ENCODE measurements at places on chromosomes 4 and X.

- DNase-seq, result no peak
These were observed 80.1 kb downstream of the NPFFR2 start for GRCh38 chr4:72111863-72112262.

DNA sequence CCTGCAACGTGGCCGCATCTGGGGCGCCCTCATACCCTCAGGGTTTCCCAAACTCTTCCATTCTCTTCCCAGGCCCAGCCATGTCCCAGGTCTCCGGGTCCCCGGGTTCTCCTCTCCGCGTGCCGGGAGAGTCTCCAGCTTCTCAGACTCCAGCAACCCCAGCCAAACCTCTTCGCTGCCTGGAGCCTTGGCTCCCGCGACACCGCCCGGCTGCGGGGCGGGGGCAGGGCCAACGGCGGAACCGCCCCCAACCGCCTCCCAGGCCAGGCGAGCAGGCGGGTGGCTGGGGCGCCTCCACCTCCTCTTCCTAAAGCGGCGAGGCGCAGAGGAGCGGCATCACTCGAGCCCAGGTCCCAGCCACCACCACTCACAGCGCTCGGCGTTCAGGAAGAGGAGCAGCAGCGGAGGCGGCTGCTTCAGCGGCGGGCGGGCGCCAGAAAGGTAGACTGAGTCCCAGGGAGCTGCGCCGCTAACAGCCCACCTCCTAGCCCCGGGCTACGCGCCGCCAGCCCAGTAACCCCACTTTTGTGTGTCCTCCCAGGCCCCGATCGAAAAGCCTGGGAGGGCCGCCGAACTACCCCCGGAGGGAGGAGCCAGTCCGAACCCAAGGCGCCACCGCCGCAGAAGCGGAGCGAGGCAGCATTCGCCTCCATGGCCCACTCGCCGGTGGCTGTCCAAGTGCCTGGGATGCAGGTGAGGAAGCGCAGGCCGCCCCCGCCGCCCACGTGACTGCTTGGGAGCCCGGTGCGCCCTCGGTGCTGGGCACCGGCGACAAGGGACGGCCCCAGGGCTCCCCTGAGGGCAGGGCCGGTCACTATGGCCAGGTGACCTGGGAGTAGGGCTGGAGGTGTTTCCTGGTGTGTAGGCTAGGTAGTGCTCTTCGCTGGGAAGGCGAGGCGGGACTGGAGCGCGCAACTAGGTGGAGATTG is at the start of gene STK26:
STK26 (plus strand) TSS at position 336 of the 929 bp plus-strand sequence; CDS start at position 652, 316 bp downstream.
- DNase-seq, result peak; percentile 76

DNA sequence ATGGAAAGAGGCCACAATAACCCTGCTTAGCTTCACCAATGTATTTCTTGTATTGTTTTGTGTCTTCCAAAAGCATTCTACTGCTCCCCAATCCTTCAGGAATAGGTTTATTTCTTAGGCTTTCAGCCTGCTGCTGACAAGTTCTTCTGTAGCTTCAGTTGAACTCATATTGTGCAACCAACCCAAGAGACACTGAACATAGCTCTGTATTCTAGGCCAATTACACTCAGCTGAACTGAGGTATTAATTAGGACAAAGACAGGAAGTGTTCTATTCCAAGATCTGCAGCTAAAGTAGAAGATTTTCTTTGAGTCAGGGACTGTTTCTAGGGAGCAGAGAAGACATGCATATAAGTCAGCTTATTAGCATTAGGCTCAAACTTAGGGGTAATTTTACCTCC is 151.8 kb downstream of the LHFPL1 start:
- no peak for DNase-seq

DNA sequence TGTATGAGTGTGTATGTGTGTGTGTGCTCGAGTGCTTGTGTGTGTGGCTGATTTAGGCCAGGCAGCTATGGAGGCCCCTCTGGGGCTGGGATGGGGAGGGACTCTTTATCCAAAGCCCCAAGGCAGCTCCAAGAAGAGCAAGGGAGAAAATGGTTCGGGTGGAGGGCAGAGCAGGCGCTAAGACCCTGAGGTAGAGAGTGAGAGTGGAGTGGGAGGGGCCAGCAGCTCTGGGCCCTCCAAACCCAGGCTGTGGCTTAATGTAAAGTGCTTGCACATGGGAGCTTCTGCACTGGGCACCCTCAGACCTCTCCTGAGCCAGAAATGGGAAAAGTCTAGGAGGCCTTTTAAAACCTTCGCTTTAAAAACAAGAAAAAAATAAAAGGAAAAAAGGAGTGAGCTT is 233.5 kb upstream of the PSAPL1 start:
- no peak for DNase-seq

- DNase-seq, result no peak
These were observed 75.8 kb upstream of the NHS start for GRCh38 chrX:17299206-17299605.

DNA sequence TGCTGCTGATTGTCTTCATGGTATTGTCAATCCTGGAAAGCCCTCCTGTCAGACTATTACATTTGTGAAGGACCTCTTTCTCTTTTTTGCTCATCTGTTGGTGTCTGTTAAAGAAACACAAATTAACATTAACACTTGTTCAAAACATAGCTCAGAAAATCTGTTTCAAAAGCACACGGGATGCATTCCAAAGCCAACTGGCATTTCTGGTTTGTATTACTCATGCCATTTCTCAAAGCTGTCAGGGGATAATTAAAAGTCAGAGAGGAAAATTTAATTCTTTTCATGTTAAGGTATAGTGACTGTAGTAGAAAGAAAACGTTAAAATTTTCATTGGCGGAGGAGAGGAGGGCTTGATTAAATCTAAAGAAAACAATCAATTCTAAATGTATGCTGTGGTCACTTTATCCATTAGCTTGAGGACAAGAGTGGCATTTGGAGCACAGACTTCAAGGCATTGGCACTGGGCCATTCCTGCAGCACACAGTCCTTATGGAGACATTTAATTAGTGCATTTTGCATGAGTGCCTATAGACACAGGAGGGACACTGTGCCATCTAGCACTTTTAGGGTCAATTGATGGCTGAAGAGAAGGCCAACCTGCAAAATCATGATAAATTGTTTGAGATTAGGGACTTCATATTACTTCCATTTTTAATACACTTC is 21.2 kb upstream of the GLRA2 start:
- no peak for DNase-seq

DNA sequence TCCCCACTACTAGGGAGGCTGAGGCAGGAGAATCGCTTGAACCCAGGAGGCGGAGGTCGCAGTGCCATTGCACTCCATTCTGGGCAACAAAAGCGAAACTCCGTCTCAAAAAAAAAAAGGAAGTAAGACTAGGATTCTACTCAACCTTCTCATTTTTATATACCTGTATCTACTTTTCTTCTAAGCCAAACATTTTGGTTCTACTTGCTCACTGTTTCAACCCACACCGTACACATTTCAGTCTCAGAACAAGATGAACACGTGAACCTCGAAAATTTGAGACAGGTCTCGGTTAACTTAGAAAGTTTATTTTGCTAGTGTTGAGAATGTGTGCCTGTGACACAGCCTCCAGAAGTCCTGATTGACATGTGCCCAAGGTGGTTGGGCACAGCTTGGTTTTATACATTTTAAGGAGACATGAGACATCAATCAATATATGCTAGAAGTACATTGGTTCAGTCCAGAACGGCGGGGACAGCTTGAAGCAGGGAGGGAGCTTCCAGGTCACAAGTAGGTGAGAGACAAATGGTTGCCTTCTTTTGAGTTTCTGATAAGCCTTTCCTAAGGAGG is 3.7 kb downstream of the ADD1 start:
- no peak for DNase-seq

Measured in HCEC 1CT (cell line).